ENCODE measurements at places on chromosomes 5 and 9.
A peak's percentile ranks its signal among the peaks of the same experiment; 100 is the strongest.

DNA sequence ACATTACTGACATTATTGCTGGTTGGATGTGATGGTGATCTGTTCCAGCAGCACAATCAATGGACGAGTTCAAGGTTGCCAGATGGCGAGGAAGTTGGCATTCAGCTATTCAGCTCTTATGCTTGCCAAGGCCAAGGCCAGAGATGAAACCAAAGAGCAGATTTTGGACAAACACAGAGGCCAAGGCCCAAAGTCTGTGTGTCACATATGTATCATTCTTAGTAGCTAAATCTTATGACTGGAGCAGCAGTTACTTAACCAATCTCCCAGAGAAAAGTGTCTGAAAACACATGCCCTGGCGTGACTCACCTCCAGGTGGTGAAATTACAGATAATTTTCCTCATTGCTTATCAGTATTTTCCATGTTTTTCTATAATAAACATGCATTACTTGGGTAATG lies 189.0 kb upstream of the EGFLAM start:
- DNase-seq: peak; percentile 2

- DNase-seq: no peak
Measured at GRCh38 chr5:69285448-69286116, 47.0 kb downstream of the CCDC125 start.

- no peak for DNase-seq
Measured at GRCh38 chr9:105531530-105531929, 26.4 kb upstream of the FKTN start.

DNA sequence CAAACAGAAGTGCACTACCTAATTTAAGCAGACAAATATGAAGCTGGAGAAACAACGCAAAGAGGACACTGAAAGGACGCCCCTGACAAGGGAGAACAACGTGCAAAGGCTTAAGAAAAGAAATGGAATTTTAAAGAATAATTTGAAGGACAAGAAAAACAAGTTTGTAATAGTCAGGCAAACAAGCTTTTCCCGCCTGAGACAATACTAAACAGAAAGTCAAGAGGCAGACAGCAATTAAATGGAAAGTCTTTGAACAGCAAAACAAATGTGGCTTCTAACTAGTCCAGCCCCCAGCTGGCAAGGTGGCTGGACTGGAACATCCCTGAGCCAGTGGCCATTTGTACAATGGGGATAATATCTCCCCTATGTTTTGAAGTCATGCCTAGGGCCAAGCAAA lies 63.3 kb downstream of the SIL1 start:
- DNase-seq: no peak

DNA sequence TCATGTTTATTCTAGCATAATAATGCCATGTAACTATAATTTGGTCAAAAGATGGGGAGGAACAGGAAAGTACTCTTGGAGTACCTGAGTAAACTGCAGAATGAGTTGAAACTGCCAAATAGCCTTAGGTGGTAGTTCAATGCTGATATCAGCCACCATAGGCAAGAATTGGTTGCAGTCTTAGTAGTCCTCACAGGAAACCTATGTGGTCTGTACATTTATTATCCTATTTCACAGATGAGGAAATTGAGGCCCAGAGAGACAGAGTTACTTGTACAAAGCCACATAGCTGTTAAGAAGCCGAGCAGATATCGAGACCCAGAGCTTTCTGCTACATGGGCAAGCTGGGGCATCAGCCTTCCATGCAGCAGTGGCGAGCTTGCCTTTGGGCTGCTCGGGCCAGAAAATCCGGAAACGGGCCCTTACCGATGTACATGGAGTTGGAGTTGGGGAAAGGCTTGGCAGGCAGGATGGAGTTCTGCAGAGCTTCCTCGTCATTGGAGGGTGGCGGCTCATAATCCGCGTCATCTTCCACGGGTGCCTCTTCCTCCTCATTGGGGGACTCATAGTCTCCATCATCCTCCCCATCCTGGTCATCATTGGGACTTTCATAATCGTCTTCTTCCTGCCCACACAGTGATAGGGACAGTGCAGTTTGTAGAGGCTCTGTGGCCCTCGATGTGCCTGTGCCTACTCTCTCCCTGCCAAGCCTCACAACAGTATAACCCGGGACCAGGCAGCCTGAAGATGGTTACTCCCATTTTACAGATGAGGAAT lies 27.1 kb downstream of the LCP2 start:
- no peak for DNase-seq

GRCh38 chr9:37325778-37326177 lies 96.7 kb upstream of the GRHPR start:
- DNase-seq: no peak

DNA sequence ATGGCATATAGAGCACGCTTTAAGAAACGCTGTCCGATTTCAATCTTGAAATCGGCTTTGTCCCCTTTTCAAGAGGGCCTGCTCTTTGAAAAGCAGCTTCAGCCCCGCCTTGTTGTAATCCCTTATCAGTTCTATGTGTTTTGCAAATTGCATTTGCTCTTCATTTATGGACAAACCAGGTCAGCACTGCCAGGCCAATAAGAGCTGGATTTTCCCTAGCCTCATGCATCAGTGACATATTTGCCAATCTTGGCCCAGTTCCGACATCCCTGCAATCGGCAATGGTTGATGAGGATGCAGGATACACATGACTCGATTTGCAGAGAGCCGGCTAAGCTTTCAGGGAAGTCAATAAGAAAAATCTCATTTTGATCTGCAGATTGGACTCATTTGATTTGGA lies 529.1 kb upstream of the CLINT1 start:
- DNase-seq: peak; percentile 48

DNA sequence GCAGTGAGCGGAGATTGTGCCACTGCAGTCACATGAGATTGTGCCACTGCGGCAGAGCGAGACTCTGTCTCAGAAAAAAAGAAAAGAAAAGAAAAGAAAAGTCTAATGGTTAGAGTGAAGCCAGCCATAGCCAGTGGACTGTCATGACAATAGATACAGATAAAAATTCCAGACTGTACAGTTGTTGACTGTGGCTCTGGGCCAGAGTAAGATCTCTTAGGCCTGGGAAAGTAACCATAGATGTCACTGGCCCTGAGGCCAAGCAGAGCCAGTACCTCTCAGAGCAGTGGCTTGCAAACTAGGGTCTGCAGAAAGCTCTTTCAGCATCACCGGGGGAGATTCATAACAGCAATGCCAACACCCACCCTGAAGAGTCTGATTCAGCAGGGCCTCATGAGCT lies 44.1 kb upstream of the SUB1 start:
- DNase-seq: no peak

- no peak for DNase-seq
Measured at GRCh38 chr9:3397766-3398165, 128.0 kb downstream of the RFX3 start.

DNA sequence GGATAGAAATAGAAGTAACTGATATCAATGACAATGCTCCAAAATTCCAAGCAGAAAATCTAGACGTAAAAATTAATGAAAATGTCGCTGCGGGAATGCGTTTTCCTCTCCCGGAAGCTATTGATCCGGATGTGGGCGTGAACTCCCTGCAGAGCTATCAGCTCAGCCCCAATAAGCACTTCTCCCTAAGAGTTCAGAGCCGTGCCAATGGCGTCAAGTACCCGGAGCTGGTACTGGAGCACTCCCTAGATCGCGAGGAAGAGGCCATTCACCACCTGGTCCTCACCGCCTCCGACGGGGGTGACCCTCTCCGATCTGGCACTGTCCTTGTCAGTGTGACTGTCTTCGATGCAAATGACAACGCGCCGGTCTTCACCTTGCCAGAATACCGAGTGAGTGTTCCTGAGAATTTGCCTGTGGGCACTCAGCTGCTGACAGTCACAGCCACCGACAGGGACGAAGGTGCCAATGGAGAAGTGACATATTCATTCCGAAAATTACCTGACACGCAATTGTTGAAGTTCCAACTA lies 818 bp downstream of the PCDHGA10 start:
- no peak for DNase-seq

DNA sequence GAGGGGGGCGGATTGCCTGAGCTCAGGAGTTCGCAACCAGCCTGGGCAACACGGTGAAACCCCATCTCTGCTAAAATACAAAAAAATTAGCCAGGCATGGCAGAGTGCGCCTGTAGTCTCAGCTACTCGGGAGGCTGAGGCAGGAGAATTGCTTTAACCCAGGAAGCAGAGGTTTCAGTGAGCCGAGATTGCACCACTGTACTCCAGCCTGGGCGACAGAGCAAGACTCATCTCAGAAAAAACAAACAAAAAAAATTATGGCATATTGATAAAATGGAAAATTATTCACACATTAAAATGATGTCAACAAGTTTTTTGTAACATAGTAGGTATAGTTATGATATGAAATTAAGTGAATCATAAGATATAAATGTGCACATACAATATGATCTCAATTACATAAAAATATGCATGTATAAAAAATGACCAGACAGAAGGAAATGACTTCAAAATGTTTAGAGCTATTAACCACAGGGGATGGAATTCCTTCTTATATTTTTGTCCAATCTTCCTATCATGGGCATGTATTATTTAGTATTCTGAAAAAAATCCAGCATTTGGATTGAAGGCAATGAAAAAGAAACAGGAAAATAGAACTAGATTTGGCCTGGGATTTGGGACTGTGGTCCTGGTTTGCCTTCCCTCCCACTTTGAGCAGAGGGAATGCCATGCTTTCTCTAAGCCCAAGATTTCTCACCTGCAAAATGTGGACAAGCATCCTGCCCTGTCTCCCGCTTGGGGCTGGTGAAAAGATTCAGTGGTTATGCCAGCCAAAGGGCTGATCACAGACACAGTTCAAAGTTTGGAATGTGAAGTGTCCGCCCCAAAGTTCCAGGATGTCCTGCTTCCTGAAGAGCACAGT lies 19.5 kb downstream of the SPAAR start:
- no peak for DNase-seq

GRCh38 chr9:125797930-125798329 lies 50.8 kb downstream of the PBX3 start:
- DNase-seq: no peak

GRCh38 chr5:151719228-151720000 lies 32.7 kb upstream of the SPARC start:
- DNase-seq: peak; percentile 69

GRCh38 chr9:1100945-1101344 lies 50.8 kb downstream of the DMRT2 start:
- DNase-seq: peak; percentile 33

- no peak for DNase-seq
Measured at GRCh38 chr5:42990892-42991291, 49.2 kb downstream of the ANXA2R start.

- no peak for DNase-seq
Measured at GRCh38 chr5:59236986-59237385, 654.1 kb downstream of the RAB3C start.

DNA sequence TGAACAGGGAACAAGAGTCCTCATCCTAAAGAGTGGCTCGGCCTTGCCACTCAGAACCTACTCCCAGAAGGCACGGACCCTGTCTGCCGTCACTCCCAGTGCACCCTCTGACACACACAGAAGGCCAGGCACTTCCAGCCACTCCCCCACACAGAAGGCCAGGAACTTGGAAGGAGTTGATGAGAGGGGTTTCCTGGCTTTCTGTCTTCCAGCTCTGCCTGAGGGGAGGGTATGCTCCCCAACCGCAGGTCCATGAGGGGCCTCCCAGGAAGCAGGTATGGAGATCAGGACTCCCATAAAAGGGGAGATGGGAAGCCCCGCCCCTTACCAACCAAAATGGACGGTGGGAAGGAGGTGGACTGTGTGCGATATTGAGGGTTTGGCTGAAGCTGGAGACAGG lies 247.6 kb upstream of the IRX4 start:
- no peak for DNase-seq

- DNase-seq: peak; percentile 11
Measured at GRCh38 chr5:122690266-122690665, 84.6 kb upstream of the SNX2 start.

DNA sequence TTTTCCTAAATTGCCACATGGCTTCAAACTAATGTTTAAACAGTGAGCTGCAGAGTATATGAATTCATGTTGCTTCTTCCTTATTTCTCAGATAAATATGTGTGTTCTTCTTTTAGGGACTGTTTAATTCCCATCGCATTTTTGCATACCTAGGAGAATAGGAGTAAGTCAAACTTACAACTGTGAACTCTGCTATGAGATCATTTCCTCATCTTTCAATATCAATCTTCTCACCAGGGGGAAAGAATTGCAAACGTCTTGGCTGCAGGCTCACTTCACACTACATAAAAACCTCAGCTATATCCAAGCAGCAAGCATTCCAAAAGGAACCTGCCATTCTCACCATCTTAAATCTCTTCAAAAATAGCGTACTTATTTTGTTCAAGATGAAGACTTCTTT lies 271.0 kb downstream of the DNAH5 start:
- no peak for DNase-seq

GRCh38 chr5:154437281-154437965 lies 8.4 kb upstream of the SAP30L start:
- no peak for DNase-seq

DNA sequence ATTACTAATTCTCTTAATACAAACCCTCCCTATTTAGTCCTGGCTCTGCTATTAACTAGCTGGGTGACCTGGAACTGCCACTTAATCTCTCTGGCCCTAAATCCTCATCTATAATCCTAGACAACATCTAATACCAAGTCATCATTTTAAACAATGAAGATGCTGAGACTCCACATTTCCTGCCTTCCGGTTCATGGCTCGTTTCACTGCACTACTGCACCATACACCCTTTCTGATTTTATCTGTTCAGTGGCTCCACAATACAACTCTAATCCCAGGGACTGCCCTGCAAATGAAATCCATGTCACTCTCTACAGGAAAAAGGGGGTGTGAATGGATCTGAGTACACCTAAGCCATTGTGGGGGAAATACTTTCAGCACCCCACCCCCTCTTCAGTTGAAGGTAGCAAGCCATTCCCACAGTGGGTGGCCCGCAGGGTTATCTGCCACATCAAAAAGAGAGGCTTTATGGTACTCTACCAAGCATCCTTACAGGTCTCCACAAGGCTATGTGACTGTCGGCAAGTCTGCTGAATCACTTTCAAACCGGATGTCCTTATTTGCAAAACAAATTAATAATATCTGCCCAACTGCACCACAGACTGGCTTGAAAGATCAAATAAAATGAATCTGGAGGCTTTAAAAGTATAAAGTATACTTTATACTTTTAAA lies 89.5 kb downstream of the EPB41L4A start:
- DNase-seq: peak; percentile 69

- DNase-seq: no peak
Measured at GRCh38 chr5:93610581-93611272, 27.7 kb downstream of the NR2F1 start.

GRCh38 chr5:164097749-164098148 lies 592.3 kb downstream of the MAT2B start:
- no peak for DNase-seq

GRCh38 chr5:83368835-83369234 lies 102.7 kb upstream of the VCAN start:
- DNase-seq: no peak

- DNase-seq: no peak
Measured at GRCh38 chr9:29866556-29866955, 2293.3 kb upstream of the C9orf72 start.

DNA sequence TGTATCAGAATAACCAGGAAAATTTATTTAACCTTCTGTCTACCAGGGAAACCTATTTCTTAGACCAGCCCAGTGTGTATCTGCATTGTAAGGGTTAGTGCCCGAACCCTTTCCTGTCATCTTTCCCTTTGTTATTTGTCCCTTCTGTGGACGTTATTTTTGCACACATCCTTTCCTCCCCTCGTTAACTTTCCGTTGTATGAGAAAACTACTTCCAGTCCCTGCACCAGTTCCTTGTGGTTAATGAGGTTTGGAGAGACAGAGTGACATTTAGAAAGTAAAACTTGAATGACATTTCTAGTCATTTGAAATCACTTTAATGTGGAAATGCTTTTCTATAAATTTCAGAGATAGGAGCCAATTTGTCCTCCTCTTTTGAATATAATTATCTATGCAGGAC lies 4.3 kb upstream of the IFNB1 start:
- no peak for DNase-seq
